ENCODE measurements at places on chromosomes 11 and 22.
A peak's percentile ranks its signal among the peaks of the same experiment; 100 is the strongest.

- no peak for DNase-seq
These were observed 1.8 kb downstream of the RCN1 start for GRCh38 chr11:32092581-32093170.

DNA sequence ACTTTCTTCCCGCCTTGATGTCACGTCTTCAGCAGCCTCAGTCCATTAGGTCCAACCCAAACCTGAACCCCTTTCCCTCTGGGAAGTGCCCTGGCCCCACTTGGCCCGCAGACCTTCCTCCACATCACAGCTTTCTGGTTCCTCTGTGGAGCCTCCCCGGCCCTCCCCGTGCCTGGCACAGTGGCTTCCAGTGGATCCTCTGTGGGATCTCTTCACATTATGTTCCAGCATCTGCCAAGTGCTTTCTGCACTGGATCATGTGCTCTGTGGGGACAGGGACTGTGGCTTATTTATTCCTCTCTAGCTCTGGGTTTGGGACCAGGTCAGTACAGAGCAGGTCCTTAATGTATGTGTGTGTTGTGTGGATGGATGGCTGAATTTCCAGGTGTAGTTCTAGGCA lies 30.9 kb downstream of the POLR3H start:
- no peak for DNase-seq

- DNase-seq, result no peak
These were observed 139.8 kb downstream of the CCDC81 start for GRCh38 chr11:86514453-86514852.

DNA sequence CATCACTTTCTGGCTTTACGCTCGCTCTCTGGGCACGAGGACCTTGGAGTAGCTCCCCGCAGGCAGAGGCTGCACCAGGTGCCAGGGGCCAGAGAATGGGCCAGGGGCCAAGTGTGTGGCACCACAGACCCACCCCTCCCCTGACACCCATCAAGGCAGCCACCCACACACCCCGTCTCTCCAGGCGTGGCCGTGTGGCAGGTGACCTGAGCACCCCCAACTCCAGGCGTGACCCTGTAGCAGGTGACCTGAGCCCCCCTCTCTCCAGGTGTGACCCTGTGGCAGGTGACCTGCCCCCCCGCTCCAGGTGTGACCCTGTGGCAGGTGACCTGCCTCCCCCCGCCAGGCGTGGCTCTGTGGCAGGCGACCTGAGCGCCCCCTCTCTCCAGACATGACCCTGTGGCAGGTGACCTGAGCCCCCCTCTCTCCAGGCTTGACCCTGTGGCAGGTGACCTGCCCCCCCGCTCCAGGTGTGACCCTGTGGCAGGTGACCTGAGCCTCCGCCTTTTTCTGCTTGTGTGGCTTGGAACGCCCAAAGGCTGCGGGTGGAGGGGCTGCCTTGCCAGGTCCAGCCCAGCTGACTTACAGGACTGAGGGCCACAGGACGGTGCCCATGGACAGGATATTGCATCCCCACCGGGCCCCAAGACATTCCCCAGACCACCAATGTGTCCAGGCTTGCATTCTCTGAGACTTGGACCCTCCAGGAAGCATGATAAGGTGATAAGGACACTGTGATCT lies 667.2 kb downstream of the BRD1 start:
- no peak for DNase-seq

- DNase-seq, result no peak
These were observed 36.6 kb downstream of the PARVG start for GRCh38 chr22:44217346-44217745.

DNA sequence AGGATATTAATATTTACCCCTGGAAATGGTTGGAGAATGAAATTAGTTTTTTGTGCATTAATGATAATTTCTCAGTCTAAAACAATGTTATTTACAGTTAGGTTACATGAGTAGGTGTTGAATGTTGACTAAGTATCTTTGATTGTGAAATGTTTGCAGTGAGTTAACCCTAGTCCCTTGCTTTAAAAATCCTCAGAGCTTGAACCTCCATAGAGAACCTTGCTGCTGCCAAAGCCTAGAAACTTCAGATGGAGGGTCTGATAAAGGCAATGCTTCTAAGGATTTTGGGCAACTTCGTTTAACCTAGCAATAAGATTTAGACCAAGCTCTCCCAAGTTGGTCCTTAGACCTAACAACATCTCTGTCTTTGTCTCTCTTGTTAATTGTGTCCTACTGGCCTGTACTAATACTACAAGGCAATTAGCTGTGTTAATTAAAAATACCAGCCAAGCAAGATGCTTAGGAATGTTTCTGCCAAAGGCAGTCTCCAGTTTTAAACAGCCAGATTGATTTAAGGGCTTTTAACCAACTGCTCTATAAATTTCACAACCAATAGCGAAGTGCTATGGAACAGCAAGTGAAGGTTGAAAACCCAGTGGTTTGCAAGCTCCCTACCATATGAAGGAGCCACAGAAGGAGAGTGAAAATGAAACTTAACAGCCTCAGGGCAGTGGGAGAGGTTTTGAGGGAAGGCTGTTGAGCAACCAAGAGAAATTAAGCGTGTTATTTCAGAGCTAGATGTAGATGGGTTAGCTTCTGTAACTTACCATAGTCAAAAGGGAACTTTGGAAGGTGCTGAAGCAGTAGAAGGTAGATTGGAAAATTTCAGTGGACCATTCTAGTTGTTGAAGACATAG lies 295.9 kb upstream of the ANO5 start:
- DNase-seq, result no peak

DNA sequence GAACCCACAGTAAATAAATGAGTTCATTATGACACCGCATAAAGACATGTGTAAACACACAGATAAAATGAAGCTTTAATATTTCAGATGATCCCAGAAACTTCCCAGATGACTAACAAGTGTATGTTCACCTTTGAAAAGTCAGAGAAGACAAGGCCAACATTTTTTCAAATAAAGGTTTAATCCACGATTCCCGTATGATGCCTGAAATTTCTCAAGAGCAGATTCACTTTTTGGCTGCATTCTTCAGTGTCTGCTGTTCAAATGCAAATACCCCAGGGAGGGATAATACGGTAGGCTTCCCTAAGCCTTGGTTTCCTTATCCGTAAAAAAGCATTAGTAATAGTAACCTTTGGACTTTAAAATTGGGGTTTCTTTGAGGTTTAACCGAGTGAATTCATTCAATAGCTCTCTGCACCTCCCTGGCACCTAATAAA lies 62.5 kb downstream of the SYTL2 start:
- no peak for DNase-seq

DNA sequence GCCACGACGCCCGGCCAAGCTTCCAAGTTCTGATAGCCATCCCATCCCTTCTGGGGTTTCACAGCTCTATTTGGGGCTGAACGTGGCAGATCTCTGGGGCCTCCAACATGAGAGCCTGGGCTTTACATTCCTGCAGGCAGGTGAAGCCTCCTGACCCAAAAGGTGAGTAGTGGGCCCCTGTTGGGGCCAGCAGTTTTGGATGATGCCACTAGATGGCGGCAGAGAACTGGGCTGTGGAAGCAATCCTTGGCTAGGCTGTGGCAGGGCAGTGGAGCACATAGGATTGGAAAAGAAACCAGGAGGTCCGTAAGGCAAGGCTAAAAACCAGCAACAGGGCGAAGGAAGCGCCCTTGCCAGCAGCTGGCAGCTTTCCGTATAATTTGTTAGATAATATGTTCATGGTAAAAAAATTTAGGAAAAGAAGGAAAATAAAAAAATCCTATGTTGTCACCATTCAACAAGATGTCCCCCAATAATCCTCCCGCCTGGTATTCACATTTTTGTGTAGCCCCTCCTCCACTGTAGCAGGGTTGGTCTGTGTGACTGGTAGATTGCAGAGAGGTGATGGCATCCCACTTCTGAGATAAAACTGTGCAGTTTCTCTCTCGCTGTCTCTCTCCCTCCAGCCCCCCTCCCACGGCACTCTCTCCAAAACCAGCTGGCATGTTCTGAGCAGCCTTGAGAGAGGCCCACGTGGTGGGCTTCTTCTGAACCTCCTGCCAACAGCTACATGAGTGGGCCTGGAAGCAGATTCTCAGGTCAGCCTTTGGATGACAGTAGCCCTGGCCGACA lies 43.6 kb upstream of the OR4B1 start:
- DNase-seq, result peak; percentile 81

DNA sequence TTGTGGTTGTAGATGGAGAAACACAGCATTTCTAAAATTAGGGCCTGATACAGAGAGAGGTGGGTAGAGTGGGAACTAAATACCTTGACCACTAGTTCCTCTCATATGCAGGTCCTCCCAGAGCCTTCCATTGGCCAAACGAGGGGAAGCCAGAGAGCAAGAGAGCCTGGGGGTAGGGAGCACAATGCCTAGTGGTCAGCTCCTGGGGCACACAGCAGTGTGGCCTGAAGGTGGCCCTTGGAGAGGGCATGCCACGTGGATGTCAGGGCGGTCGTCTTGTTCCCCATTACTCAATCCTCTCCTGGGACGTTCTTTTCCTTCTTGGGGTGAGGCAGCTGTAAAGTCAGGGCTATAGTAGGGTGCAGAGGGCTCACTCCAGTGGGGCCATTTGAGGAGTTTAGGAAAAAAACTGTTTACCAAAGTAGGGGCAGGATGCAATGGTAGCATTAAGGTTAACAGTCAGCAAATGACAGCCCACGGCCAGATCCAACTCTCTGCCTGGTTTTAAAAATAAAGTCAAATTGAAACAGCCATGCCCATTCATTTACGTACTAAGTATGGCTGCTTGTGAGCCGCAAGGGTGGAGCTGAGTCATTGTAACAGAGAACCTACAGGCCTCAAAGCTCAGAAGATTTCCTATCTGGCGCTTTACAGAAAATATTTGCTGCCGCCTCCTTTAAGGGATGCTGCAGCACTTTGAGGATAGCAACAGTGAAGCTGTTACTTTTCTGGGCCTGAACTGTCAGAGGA lies 7.6 kb downstream of the MYO18B start:
- DNase-seq, result no peak

- no peak for DNase-seq
These were observed 66.1 kb downstream of the SLC36A4 start for GRCh38 chr11:93131709-93132108.

Measured in AG08395 (cell line).